ENCODE measurements at places on chromosomes 13 and 19.

- DNase-seq, result no peak
These were observed 16.5 kb downstream of the SHANK1 start for GRCh38 chr19:50702871-50703829.

DNA sequence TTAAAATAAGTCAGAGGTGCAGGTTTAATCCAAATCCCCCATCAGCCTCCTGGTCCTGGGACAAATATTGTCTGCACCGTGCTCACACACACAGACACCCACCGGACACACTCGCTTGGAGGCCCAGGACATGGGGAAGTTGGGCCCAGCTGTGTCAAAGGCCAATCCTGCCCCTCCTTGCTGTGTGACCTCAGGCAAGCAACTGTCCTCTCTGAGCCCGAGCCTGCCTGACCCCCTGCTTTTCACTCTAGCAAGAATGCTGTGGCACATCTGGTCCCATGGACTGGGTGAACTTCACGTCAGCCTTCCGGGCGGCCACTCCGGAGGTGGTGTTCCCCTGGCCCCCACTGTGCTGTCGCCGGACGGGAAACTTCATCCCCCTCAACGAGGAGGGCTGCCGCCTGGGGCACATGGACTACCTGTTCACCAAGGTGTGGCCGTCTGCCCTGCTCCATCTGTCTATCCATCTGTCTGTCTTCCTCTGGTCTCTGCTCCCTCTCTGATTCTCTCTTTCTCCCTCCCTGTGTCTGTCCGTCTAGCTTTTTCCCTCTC is 9.3 kb downstream of the UPK1A start:
- DNase-seq, result no peak

DNA sequence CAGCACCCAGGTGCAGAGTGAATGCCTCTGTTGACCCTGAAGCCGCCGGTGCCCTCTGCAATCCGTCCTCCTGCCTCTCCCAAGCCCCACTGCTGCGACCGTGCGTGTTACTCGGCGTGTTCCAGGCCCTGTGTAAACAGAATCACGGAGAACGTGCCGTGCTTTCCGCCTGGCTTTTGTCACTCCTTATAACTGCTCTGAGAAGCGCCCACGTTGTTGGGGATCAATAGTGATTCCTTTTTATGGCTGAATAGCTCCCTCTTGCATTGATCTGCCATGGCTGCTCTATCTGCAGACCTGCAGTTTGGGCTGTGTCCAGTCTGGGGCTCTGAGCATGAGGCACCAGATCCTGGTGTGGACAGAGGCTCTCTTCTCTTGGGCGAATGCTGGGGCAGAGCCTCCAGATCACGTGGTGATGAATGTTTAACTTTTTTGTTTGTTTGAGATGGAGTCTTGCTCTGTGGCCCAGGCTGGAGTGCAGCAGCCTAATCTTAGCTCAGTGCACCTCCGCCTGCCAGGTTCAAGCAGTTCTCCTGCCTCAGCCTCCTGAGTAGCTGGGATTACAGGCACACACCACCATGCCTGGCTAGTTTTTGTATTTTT is 15.8 kb downstream of the ADPRHL1 start:
- DNase-seq, result no peak

DNA sequence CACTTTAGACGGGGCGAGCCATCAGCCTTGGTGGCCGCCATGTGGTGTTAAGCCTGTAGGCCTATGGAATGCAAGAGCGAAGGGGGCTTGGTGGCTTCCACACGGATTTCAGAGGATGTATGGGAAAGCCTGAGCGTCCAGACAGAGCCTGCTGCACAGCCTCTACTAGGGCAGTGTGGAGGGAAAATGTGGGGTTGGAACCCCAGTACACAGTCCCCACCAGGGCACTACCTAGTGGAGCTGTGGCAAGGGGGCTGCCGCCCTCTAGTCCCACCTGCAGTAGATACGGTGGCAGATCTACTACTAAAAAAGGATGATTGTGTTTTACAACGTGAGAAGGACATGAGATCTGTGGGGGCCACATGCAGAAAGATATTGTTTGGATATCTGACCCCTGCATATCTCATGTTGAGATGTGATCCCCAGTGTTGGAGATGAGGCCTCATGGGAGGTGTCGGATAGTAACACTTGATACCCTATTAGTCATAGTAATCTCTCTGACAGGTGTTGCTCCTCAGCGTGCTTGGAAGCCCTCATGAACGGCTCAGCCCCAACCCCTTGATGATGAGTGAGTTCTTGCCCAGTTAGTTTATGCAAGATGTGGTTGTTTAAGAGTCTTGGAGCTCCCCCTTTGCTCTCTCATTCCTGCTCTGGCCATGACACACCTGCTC is 45.6 kb downstream of the LHFPL6 start:
- no peak for DNase-seq

- no peak for DNase-seq
These were observed 101.8 kb downstream of the SOX1 start for GRCh38 chr13:112168761-112169160.

GRCh38 chr19:17590866-17591265 is 35.4 kb downstream of the COLGALT1 start:
- no peak for DNase-seq

GRCh38 chr19:40139533-40140287 is 49.0 kb upstream of the ZNF780A start:
- DNase-seq, result peak; percentile 60

DNA sequence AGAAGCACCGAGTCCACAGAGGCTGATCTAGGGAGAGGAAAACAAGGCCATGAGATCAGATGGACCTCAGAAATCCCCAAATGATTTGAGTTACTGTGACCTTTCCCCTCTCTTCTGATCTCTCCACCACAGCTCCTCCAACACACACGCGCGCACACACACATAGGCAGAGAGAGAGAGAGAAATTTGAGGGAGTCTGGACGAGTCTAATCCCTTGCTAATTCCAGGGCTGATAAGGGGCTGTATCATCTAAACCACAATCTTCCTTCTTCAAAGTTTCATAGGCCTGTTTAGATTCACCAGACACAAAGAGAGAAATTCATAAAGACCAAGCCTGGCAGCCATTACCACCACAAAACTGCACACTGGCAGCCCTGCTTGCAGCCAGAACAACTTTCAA is 8.6 kb downstream of the ZFP82 start:
- DNase-seq, result no peak

DNA sequence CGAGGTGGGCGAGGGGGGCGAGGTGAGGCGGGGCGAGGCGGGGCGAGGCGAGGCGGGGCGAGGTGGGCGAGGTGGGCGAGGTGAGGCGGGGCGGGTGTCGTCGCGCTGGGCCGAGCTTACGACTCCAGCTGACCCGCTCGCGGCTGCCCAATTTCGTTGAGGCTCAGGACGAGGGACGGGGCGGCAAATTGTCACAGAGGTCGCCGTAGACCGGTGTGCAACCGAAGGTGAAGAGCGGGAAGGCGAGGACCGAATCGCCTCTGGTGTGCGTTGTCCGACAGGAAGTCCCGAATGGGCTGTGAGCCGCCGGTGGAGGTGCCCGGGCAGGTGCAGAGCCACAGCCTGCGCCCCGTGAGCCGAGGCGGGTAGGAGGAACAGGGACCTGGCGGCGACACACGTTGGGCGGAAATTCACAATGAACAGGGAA is at the start of gene LACC1:
Gene LACC1, plus strand, starts transcription at position 150 of the 427 bp plus-strand sequence. CDS start 1,082 bp downstream, outside the sequence.
- DNase-seq, result peak; percentile 50

DNA sequence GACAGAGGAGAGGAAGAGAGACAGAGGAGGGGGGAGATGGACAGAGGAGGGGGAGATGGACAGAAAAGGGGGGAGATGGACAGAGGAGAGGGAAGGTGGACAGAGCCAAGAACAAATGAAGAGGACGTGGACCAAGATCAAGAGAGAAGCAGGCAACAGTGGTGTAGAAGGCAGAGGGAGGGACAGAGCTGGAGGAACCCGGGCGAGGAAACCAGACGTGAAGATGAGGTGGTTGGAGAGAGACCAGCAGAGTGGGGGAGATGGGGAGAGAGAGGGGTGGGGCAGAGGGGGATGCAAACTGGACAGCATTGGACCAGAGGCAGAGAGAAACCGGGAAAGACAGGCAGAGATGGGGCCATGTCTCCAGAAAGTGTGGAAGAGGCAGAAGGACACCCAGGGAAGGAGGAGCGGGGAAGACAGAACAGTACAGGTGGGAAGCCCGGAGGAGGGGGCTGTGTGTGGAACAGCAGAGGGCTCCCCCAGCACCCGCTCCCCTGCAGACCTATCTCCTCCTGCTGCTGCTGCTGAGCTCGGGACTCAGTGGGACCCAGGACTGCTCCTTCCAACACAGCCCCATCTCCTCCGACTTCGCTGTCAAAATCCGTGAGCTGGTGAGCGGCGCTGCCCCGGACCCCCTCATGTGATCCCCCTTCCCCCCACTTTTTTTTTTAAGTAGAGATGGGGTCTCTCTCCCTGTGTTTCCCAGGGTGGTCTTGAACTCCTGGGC is 1.3 kb downstream of the FLT3LG start:
- DNase-seq, result no peak

DNA sequence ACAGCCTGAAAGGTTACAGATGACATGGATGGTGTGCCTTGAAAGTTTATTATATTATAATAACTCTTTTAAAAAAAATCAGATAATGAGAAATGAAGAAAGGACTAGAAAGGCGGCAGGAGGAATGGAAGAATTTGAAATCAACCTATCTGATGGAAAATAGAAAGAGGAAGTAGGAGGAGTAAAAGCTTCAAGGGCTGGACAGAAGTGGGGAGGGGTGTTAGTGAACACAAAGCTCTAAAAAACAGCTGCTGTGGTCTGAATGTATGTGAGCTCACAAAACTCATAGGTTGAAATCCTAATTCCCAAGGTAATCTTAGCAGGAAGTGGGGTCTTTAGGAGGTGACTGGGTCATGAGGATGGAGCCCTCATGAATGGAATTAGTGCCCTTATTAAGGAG is 19.5 kb downstream of the CCDC70 start:
- DNase-seq, result peak; percentile 38

DNA sequence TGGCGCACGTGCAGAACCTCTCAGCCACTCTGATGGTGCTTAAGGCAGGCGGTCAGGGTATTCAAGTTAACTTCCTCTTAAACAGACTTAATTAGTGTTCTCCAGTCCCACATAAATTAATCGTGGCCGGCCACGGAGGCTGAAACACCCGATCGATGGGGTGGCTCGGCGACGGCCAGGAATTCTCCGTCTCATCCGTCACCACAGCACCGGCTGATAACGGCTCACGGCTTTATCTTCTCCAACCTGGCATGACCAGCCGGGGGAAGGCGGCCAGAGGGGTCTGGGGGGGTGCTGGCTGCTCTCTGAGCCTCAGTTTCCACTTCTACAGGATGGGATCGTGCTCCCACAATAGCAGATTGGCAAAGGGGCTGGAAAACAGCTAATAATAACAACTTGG is 32.6 kb upstream of the TCF3 start:
- no peak for DNase-seq

GRCh38 chr19:4057931-4058692 is 8.6 kb downstream of the ZBTB7A start:
- DNase-seq, result no peak

- no peak for DNase-seq
These were observed 43.2 kb upstream of the SHKBP1 start for GRCh38 chr19:40533508-40533907.

DNA sequence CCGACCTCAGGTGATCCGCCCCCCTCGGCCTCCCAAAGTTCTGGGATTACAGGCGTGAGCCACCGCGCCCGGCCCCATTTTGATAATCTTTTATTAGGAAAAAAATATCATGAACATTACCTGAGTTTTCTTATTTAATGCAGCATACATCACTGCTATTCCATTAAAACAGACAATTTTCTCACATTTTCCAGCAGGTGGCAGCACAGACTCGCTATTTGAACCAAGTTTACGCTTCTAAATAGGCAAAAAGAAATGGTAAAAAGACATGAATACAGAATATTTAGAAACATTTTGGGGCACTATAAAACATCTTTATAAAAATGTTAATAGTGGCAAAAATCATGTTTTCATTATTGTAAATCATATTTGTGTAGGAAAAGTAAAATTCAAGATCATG is 903.1 kb downstream of the SLITRK6 start:
- DNase-seq, result peak; percentile 42

DNA sequence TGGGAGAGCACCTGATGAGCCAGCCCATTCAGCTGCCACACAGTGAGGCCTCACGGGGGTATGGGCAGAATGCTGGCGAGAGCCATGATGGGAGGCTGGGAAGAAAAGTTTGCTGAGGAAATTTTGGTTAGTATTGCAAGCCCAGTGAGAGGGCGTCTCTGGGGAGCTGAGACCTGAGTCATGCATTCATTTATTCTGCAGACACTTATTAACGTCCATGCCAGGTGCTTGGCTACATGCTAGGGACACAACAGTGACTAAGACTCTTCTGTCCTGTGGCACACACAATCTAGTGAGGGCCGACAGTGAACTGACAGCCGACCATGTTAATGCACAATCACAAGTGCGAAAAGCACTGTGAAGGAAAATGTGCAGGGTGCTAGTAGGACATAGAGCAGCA is 27.2 kb downstream of the WDR62 start:
- no peak for DNase-seq

- DNase-seq, result no peak
These were observed 1702.2 kb downstream of the EFNB2 start for GRCh38 chr13:104833221-104833620.

- peak; percentile 28 for DNase-seq
These were observed 7.7 kb upstream of the NANOS2 start for GRCh38 chr19:45922281-45922680.

DNA sequence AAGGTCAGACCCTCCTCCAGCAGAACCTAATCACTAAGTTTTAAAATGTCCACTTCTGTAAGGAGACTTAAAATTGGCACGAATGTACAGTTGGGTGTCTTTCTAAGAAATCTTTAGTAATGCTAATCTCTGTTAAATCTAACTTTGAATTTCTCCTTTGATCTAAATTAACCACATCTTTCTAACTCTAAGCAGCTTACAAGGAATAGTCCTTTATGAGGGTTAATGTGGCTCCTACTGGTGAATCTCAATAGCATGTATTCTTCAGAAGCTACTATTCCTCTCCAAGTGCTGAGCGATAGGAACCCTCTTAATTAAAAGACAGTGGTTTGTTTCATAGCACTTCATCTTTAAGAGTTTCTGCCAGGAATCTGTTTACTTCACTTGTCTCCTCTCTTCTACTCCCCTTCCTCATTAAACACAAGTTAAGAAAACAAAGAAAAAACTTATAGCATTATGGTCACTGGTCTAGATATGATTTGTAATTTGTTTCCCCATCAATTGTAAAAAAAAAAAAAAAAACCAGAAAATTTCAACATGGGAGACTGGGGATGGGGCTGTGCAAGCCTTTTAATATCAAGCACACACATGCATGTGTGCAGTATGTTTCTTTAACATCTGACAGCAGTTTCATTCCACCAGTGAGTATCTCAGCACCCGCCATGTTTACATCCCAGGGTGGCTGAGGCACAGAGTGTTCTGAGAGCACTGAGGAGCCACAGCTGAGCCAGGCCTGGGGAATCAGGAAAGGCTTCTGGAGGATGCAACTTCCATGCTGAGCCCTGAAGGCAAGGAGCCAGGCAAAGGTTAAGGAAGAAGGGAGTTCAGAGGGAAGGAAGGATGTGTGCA is 57.7 kb downstream of the ATP7B start:
- DNase-seq, result no peak

- no peak for DNase-seq
These were observed 150.5 kb downstream of the COL4A1 start for GRCh38 chr13:110156301-110157049.

DNA sequence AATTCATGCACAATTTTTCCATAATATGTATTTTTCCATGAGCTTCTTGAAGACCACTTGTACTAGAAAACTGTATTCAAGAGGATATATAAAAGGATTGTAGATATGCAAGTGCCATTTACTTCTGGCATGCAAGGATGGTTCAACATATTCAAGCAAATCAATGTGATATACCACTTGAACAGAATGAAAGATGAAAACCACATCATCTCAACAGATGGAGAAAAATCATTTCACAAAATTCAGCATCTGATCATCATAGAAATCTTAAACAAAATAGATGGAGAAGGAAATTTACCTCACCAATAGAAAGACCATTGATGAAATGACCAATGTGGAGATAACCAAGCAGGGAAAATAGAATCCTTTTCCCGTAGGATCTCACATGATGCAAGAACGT is 5.1 kb upstream of the ZNF816 start:
- no peak for DNase-seq

All from KBM-7 (cell line).